ENCODE measurements at places on chromosomes 7 and 10. TPM values are rescaled to one million over a fixed set of nuclear protein-coding genes. Genes with fewer than 3 reads are reported as not detected.

The ARHGEF35 gene
- 0.51 TPM for total RNA-seq

GRCh38 chr10:103553743-103554487 lies 60.4 kb downstream of the NEURL1 start:
- no peak for DNase-seq

The CHRM2 gene
- 7.9 TPM for total RNA-seq

GRCh38 chr10:7895699-7896090 lies 77.4 kb downstream of the TAF3 start:
- no peak for DNase-seq

The ENO4 gene
- under 0.01 TPM for total RNA-seq

GRCh38 chr7:95690367-95690947 lies 81.9 kb upstream of the DYNC1I1 start:
- peak; percentile 38 for DNase-seq

Data from fibroblast of lung (primary cell).